ENCODE measurements at places on chromosomes 1 and 21. TPM values are rescaled to one million over a fixed set of nuclear protein-coding genes. Genes with fewer than 3 reads are reported as not detected.

DNA sequence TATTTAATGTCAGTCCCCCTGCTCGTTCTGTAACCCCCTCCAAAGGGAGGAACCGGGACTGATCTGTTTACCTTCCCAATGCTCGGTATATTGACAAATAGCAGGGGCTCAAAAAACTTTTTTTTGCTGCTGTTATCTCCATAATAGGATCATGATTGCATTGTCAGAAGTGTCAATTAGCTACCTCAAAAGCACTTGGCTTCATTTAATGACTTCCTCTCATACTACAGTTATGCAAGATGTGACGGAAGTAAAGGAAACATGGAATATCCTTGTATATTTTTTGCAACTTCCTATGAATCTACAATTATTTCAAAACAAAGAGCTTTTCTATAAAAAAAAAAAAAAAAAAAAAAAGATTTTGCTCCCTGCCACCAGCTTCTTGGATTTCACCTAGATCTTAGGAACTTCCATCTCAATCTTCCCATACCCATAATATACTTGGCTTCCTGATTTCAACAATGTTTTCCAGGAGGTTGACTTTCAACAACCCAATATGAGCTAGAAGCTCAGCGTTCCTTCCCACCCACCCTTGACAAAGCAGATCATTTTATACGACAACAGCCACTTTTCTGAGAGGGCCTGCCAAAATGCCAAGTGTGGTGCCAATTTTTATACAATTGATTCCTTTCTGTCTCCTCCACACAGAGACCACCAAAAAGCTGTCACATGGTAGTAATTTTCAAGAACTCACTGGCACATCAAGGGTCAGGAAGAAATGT, 71.7 kb downstream of the SETD4 start:
- H3K27me3 ChIP-seq: no peaks in the 10 kb centered on the region
- H3K4me3 ChIP-seq: no peak overlapping the region
- H3K4me1 ChIP-seq: no peaks in the 10 kb centered on the region
- H3K36me3 ChIP-seq: no peaks in the 10 kb centered on the region
- H3K27ac ChIP-seq: no peak overlapping the region
- no peak for DNase-seq

- no peaks in the 10 kb centered on the region for H3K36me3 ChIP-seq
- H3K27me3 ChIP-seq: no peaks in the 10 kb centered on the region
- H3K4me3 ChIP-seq: no peak overlapping the region
- H3K27ac ChIP-seq: no peak overlapping the region
These were observed 13.5 kb downstream of the MOV10 start for GRCh38 chr1:112687785-112688496.

- DNase-seq: no peak
- no peak overlapping the region for H3K4me3 ChIP-seq
- no peaks in the 10 kb centered on the region for H3K4me1 ChIP-seq
- H3K27ac ChIP-seq: no peak overlapping the region
These were observed 209.9 kb downstream of the FAF1 start for GRCh38 chr1:50750021-50750619.

GRCh38 chr1:186849271-186849671, 20.5 kb downstream of the PLA2G4A start:
- H3K27me3 ChIP-seq: no peaks in the 10 kb centered on the region
- no peaks in the 10 kb centered on the region for H3K36me3 ChIP-seq
- no peak for DNase-seq
- H3K27ac ChIP-seq: no peak overlapping the region
- no peak overlapping the region for H3K4me3 ChIP-seq

GRCh38 chr1:18893120-18893519, 9.2 kb downstream of the ALDH4A1 start:
- no peaks in the 10 kb centered on the region for H3K4me1 ChIP-seq
- no peaks in the 10 kb centered on the region for H3K36me3 ChIP-seq
- no peak for DNase-seq
- H3K27me3 ChIP-seq: no peaks in the 10 kb centered on the region
- H3K27ac ChIP-seq: no peak overlapping the region
- no peak overlapping the region for H3K4me3 ChIP-seq

- no peak for DNase-seq
- H3K36me3 ChIP-seq: peaks cover 49% of the 10 kb centered on the region
- H3K27ac ChIP-seq: no peak overlapping the region
These were observed 27.1 kb downstream of the SCYL3 start for GRCh38 chr1:169866577-169866976.

GRCh38 chr1:204641936-204642335, 43.6 kb downstream of the LRRN2 start:
- H3K27ac ChIP-seq: no peak overlapping the region
- DNase-seq: no peak
- no peaks in the 10 kb centered on the region for H3K27me3 ChIP-seq

- no peaks in the 10 kb centered on the region for H3K27me3 ChIP-seq
- H3K4me3 ChIP-seq: no peak overlapping the region
- DNase-seq: no peak
- no peak overlapping the region for H3K27ac ChIP-seq
- no peaks in the 10 kb centered on the region for H3K36me3 ChIP-seq
These were observed 128.8 kb downstream of the KCNJ6 start for GRCh38 chr21:37787456-37787855.

DNA sequence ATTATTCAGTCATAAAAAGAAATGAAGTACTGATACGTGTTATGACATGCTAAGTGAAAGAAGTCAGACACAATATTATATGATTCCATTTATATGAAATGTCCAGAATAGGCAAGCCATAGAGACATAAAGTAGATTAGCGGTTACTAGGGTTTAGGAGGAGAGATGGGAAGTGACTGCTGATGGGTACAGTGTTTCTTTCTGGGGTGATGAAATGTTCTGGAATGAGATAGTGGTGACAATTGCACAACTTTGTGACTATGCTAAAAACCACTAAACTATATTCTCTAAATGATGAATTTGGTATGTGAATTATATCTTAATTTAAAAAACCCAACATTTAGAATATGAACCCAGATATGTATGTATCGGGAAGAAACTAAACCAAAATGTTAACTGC, 27.6 kb downstream of the IPP start:
- H3K27me3 ChIP-seq: no peaks in the 10 kb centered on the region
- no peak for DNase-seq
- H3K4me1 ChIP-seq: no peaks in the 10 kb centered on the region
- H3K27ac ChIP-seq: no peak overlapping the region

DNA sequence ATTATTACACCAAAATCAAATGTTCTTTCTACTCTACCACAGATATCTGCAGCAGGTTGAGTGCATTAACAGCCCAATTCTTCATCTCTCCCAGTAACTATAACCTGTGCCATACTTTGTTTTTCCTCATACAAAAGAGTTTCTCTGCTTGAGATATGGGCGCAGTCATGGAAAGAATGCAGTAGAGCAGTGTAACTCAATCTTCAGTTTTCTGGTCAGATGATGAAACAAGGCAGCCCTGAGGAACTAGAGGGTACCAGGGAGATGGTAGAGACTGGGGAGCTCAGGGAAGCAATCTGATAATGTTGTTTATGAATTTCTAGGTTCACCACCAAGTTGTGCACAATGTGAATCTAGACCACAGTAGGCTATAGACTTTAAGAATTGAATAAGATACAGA, 39.6 kb downstream of the ASPM start:
- no peak overlapping the region for H3K27ac ChIP-seq
- peaks cover 6% of the 10 kb centered on the region for H3K36me3 ChIP-seq
- H3K4me3 ChIP-seq: no peak overlapping the region

DNA sequence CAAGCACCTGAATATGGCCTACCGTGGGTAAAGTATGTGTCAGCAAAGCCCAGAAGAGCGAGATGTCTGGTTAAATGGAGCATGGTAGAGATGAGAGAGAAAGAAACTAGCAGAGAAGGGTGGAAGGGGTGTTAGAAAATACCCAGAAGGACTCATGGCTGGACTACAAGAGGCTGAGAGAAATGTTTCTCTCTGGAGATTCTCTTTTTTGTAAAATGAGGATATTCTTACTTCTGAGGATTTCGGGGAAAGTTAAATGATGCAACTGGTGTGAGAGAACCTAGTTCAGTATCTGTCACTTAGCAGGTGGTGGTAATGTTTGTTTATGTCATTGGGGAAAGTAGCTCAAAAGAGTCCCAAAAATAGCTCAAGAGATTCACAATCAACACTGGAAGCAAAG, 7.2 kb upstream of the EPS15 start:
- H3K4me1 ChIP-seq: no peaks in the 10 kb centered on the region
- no peaks in the 10 kb centered on the region for H3K27me3 ChIP-seq
- no peak overlapping the region for H3K4me3 ChIP-seq
- H3K27ac ChIP-seq: no peak overlapping the region
- DNase-seq: no peak

- no peaks in the 10 kb centered on the region for H3K36me3 ChIP-seq
- no peaks in the 10 kb centered on the region for H3K4me1 ChIP-seq
- no peaks in the 10 kb centered on the region for H3K27me3 ChIP-seq
- no peak overlapping the region for H3K4me3 ChIP-seq
- H3K27ac ChIP-seq: no peak overlapping the region
- DNase-seq: no peak
These were observed 19.8 kb upstream of the LBR start for GRCh38 chr1:225447650-225448089.

GRCh38 chr1:17819129-17819802, 64.1 kb downstream of the ACTL8 start:
- no peak overlapping the region for H3K27ac ChIP-seq
- no peak for DNase-seq
- H3K4me3 ChIP-seq: no peak overlapping the region
- H3K4me1 ChIP-seq: no peaks in the 10 kb centered on the region
- peaks cover 4% of the 10 kb centered on the region for H3K27me3 ChIP-seq

GRCh38 chr1:2523191-2523890, 3.1 kb downstream of the PANK4 start:
- no peak for DNase-seq
- H3K27ac ChIP-seq: peak overlapping the region; percentile 61
- H3K4me3 ChIP-seq: no peak overlapping the region
- H3K27me3 ChIP-seq: no peaks in the 10 kb centered on the region
- no peaks in the 10 kb centered on the region for H3K36me3 ChIP-seq
- H3K4me1 ChIP-seq: peaks cover 33% of the 10 kb centered on the region

Gene C1orf226
- 38.4 TPM for total RNA-seq

Gene DISC1
- 0.36 TPM for total RNA-seq

Gene ST6GALNAC3
- total RNA-seq: 0.03 TPM

Gene TRPM2
- 0.26 TPM for total RNA-seq

Gene RPE65
- total RNA-seq: not detected

Gene CFAP74
- total RNA-seq: not detected

Gene BGLAP
- total RNA-seq: 0.67 TPM

Gene IL19
- not detected for total RNA-seq

Gene FAM110D
- total RNA-seq: 0.05 TPM

Gene NHLH1
- total RNA-seq: 0.18 TPM

Gene SYT14
- not detected for total RNA-seq

Gene LCK
- total RNA-seq: 0.57 TPM

All from Panc1 (cell line).